GM04504 (cell line): ENCODE measurements at places on chromosomes 3 and 15.

- no peak for DNase-seq
Measured at GRCh38 chr15:66145726-66146182, 107.8 kb downstream of the MEGF11 start.

GRCh38 chr3:195466251-195466650 lies 23.4 kb upstream of the ACAP2 start:
- no peak for DNase-seq

GRCh38 chr15:31169558-31169957 lies 68.0 kb upstream of the TRPM1 start:
- DNase-seq, result no peak

DNA sequence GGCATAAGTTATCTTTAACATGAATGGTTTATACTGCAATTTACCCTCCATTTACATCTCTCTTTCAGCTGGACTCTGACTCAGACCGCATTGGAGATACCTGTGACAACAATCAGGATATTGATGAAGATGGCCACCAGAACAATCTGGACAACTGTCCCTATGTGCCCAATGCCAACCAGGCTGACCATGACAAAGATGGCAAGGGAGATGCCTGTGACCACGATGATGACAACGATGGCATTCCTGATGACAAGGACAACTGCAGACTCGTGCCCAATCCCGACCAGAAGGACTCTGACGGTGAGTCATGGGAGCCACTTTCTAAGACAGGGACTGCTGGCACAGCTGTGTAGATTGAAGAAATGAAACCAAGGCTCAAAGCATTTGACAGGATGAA lies 11.6 kb downstream of the THBS1 start:
- DNase-seq, result peak; percentile 65

DNA sequence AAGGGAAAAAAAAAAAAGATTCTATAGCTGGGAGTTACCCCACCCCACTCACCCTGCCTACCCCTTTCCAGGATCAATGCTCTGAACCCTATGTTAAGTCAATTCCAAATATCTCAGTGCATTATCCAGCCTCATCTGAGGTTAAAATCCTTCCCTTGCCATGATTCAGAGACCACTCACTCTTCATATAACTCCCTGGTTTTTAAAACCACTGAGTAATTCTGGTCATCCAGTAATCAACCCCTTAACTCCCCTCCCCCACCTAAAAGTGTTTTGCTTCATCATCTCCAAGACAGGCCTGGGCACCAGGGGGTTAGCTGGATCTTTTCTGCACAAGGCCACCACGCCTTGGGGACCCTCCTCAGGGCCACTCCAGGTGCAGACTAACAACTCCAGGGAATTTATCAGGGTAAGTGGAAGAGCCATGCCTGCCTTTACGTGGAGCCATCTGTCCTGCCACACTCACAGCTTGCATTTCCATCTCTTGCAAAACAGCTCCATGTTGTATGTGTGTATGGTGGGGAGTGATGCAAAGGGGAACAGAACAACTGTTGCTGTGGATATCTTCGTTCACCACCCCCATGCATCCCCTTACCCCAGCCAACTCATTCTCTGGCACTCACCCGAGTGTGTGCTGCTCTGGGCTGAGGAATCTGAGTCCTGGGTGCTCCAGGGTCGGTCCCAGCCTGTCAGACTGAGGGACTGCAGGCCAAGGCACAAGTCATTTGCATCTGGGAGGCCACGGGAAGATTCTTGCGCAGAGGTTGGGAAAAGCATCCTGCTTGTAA lies 30.7 kb upstream of the RPS17 start:
- DNase-seq, result no peak

- peak; percentile 7 for DNase-seq
Measured at GRCh38 chr3:71930056-71930991, 145.4 kb upstream of the PROK2 start.

GRCh38 chr3:71456826-71457225 lies 126.7 kb downstream of the FOXP1 start:
- DNase-seq, result no peak

GRCh38 chr3:23537101-23537551 lies 268.6 kb upstream of the UBE2E1 start:
- DNase-seq, result no peak

- DNase-seq, result no peak
Measured at GRCh38 chr3:1380926-1381646, 288.3 kb downstream of the CNTN6 start.

DNA sequence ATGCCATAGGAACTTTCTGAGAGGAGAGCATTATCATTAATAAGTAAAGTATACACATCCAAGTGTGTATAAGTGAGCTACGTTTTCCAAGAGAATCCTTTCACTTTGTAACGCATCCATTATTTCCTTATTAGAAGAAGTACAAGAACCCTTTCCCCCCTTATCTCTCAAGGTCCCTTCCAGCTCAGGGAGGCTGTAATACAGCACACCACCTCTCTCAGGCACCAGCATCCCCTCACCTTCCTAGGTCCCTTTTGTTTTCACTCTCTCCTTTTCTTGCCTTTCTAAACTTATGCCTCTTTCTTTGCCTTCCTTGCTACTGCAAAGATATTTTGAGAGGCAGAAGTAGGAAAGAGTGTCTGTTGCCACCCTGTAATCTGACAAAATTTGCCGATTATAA lies 446.0 kb downstream of the GRM7 start:
- DNase-seq, result no peak

GRCh38 chr3:99777210-99777549 lies 40.5 kb upstream of the CMSS1 start:
- no peak for DNase-seq

- DNase-seq, result peak; percentile 40
Measured at GRCh38 chr15:34753236-34753894, 1.4 kb downstream of the GJD2 start.

DNA sequence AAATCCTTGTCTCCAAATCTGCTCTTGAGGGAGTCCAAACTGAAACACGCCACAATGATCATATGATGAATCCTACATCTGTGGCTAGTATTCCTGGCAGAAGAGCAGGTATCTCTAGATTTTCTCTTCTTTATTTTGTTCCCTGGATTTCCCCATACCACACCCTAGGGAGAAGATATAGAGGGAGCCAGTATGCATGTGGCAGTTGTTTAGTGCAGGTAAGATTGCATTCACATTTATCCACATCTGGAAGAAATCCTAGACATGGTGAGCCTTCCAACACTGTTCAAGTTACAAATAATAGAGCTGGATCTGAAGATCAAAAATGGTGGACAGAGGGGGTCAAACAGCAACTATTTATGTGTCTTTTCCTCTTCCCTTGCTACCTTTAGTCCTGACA lies 316.7 kb downstream of the ZNF385D start:
- no peak for DNase-seq

DNA sequence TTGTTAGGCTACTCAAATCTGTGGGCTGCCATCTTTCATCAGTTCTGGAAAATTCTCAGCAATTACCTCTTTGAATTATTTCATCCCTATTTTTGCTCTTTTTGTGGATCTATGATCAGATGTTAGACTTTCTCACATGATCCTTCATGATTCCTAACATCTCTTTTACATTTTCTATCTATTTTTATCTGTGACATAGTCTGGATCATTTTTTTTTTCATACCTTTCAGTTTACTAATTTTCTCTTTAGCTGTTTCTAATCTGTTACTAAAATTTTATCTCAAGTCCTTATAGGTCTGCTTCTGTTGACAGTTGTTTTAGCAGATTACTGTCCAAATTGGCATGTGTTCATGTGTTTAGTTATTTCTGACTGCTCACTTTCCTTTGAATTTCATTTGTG lies 42.3 kb upstream of the HDC start:
- no peak for DNase-seq

DNA sequence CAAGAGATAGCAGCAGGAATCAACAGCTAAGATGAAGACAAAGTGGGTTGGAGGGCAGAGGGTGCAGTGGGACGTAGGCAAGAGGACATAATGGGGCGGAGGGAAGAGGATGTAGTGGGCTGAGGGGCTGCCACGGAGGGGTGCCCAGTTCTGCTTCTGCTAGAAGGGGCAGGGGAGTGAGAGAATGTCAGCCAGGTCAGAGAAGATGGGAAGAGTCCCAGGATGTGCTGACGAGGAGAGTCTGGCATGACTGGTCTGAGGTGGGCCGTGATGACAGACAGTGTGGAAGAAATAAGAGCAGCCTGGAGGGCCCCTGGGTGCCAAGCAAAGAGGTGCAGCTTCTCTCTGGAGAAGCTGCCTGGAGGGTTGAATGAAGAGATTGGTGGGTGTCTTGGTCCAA lies 4.0 kb downstream of the SPSB4 start:
- no peak for DNase-seq

- DNase-seq, result no peak
Measured at GRCh38 chr3:37849146-37849923, 12.3 kb upstream of the CTDSPL start.

DNA sequence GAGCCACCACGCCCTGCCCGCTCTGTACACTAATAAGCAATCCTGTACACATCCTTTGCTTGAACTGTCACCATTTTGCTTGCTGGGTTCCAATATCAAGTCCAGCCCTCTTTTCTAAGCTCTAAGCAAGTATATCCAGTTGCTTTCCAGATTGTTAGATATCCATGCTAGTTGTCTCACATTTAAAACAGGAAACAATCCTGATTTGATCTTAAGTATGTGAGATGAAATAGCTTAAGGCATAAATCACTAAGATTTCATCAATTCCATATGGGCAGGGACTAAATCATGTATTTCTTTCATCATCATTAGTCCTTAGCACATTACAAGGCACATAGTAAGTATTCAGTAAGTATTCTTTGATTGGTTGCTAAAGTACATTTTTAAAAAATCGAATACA lies 16.2 kb downstream of the ATP11B start:
- no peak for DNase-seq

DNA sequence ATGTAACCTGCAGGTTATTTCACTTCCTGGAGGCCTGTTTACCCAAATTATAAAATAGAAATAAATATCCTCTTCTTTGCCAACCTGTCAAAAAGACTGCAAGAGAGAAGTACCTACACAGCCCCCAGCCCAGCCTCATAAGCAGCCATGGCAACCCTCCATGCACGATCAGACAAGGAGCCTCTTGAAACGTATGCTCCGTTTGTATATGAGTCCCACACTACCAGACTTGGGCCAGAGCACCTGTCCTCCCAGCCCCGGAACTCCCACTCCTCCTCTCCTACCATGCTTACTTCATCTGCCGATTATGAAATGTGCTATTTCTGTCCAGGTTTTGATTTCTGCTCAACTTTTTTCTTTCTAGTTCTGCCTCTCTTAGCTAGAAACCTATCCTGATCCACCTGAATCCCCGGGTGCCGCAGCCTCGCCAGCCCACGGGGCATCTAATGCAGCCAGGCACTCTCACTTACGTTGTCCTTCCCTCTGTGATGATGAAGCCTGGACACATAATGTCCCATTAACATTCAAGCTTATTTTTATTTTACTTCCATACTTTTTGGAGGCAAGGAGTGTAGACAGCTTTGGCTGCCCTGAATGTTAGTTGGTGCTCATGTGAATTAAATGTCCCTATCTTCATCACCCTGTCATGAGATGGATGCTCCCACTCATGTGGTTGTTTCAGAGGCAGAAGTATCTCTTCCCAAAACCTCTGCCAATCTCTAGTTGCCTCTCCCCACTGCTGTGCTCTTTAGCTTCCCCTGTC lies 73.8 kb downstream of the MB21D2 start:
- DNase-seq, result no peak

DNA sequence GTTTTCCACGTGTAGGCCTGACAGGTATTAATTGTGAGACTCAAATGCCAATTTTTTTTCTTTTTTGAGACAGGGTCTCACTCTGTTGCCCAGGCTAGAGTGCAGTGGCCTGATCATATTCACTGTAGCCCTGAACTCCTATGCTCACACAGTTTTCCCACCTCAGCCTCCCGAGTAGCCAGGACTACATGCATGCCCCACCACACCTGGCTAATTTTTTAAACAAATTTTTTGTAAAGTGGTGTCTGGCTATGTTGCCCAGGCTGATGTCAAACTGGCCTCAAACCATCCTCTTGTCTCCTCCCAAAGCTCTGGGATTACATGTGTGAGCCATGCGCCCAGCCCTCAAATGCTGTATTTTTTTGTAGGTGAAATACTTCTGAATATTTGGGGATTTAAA lies 14.0 kb downstream of the SLC25A36 start:
- DNase-seq, result no peak

DNA sequence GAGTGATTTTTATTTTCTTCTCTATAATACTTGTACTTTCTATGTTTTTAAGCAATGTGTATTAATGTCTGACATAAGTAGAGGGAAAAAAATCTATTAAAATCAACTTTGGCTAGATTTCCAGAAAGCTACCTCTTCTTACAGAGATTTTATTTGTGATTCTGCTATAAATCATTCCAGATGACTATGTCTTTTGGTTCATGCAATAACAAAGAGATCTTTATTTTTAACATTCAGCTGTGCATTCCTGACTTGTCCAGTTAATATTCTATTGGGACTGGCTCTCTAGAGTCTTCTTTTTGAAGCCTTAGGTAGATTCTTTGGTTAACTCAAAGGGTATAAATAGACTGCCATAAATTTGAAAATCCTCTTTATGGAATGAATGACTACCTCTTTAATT lies 74.3 kb upstream of the ARPP21 start:
- DNase-seq, result no peak

DNA sequence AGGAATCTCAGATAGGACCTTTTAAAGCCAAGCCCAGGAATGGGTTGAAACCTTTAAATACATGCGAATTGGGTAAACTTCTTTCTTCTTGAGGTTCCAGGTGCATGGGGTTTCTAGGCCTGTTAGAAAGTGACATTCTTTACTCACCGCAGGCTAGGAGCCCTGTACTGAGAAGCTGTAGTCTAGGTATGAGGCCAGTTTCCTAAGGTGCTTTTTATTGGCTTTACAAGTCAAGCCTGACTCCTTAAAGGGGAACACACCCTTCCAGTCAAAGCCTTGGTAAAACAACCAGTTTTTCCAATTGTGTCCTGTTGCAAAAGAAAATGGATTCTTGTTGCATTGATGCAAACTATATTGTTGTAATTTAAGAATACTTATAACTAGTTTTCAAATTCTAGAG lies 76.1 kb upstream of the ATP11B start:
- no peak for DNase-seq

DNA sequence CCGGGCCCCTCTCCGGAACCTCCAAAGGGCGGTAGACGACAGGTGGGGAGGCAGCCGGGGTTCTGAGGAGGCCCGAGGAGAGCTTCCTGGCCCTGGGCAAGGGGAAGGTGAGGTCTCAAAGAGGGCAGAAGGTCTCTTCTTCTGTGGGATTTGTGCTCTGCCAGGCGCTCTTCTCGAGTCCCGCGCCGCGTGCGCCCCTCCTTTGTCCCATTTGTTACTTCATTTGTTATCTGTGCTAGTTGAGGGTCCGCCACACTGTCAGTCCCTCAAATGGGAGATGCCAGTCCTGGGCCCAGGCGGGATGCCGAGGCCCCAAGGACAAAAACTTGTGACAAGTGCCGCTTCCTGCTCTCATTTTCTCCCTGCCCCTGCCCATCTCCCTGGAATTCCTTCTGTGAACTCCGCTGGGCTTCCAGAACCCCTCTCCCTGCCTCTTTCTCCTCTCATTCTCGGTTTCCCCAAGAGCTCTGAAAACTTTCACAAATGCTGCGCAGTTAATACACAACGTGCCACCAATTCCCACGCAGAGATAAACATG lies 1.5 kb downstream of the ST8SIA2 start:
- no peak for DNase-seq
